ENCODE measurements at places on chromosomes 5 and 9.

GRCh38 chr5:65791712-65792673, 70.0 kb downstream of the NLN start:
- DNase-seq, result no peak

DNA sequence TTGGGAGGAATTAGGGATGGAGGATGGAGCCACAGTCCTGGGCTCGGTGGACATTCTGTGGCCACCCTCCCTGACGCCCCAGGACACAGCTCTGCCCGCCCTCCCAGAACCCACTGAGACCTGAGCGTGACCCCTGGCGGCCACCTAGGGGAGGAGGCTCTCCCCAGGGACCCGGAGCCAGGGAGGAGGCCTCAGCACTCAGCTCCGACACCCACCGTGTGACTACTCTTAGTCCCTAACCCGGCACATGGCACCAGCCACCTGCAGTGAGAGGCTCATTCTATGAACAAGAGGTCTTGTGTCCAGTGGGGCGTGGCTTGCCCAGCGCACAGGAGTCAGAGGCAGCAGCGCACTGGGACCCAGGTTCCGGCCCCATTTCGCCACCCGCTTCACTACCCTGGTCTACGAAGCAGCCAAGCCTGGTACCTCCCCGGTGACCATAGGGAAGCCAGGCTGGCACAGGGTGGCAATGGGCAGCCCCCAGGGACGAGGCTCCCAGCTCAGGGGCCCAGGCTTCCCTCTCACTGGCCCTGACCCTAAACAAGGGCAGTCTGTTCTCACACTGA, 10.2 kb downstream of the SARDH start:
- DNase-seq, result no peak

DNA sequence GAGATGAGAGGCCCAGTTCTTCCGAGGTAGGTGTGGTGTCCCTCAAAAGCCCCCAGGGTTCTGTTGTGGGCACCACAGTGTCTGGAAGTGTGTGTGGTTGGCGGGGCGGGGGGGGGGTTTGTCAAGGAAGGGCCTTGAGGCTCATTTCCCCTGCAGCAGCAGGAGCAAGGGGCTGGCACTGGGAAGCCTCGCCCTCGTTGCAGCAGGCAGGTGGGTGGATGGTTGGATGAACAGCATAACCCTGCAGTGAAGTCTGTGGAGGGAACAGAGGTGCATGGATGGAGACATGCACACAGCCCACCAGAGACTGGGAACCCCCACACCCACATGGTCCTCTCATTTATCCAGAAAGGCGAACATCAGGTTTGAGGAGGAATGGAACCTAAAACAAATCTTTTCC, 2.0 kb upstream of the SPATA31E1 start:
- no peak for DNase-seq

GRCh38 chr5:126855266-126855665, 78.3 kb downstream of the LMNB1 start:
- DNase-seq, result no peak

DNA sequence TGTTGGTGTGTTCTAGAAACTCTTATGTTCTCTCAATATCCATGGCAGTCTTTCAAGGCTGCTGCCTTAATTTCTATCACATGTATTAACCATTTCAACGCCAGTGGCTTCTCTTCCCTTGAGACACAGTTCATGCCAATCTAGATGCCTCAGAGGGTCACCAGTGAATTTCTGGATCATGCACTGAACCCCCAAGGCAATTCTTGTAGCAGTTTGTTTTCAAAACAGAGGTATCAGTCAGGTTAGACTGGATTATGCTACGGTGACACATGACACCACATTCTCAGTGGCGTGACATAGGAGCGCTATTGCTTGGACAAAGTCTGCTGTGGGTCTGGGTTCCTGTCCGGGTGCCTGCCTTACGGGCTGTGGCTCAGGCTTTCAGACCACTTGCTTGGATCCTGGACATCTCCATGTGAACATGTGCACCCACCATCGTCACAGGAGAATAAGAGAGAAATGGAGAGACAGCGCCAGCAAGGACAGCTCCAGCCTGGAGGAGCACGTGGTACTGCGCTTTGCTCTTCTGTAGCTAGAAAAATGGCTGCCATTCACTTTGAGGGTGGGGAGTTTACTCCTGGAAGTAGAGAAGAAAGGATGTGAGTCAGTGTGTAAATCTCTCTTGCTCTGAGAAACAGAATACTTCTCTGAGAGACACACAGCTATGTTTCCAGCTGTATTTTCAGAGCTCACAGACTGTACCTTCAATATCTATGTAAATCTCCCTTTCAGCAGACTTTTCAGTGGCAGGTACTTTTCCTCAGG, 329.3 kb upstream of the ADCY2 start:
- DNase-seq, result no peak
